ENCODE measurements at places on chromosomes 11 and 22.

GRCh38 chr11:30206249-30206996, 24.4 kb upstream of the FSHB start:
- no peaks in the 10 kb centered on the region for H3K4me1 ChIP-seq
- DNase-seq, result no peak
- H3K36me3 ChIP-seq, result no peaks in the 10 kb centered on the region
- H3K27me3 ChIP-seq, result peaks cover 1% of the 10 kb centered on the region

DNA sequence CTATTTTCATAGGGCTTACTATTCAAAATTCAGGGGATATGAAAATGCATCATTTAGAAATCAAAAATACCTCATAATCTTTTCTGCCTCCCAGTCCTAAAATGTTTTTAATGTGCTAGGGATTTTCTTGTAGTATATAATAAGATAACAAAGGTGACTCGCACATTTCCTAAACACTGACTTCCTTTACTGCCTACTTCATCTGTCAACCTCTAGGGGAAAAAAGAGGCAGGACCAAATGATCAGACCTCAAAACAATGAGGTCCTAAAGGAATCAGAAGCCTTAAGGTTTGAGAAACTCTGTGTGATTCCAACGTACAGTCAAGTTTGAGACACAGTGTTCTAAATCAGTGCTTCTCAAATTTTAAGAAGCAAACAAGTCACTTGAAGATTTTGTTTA, 56.1 kb upstream of the POU2AF2 start:
- no peaks in the 10 kb centered on the region for H3K36me3 ChIP-seq
- H3K27ac ChIP-seq, result no peak overlapping the region

DNA sequence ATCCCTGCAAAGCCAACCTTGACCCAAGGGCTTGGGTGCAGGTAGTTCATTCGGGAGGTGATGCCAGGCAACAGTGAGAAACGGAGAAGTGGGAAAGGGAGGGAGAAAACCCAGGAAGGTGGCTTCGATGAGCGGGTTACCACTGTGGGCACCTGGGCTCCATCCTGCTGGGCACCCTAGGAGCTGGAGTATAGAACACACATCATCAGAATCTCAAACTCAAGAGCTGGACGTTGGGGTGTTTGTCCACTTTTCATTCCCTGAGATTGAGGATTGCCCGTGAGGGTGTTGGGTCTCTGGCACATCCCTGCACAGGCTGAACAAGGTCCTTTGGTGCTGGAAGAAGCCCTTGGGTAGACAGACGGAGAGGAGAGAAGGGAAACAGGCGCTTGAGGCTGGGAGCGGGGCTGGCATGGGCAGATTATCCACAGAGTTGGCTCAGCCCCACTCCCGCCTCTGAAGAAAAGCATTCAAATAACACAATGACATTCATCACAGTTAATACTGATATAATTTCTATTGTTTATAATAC, 70.4 kb downstream of the LRRC32 start:
- H3K27ac ChIP-seq, result no peak overlapping the region
- peaks cover 30% of the 10 kb centered on the region for H3K4me1 ChIP-seq
- peaks cover under 1% of the 10 kb centered on the region for H3K36me3 ChIP-seq
- no peaks in the 10 kb centered on the region for H3K27me3 ChIP-seq

DNA sequence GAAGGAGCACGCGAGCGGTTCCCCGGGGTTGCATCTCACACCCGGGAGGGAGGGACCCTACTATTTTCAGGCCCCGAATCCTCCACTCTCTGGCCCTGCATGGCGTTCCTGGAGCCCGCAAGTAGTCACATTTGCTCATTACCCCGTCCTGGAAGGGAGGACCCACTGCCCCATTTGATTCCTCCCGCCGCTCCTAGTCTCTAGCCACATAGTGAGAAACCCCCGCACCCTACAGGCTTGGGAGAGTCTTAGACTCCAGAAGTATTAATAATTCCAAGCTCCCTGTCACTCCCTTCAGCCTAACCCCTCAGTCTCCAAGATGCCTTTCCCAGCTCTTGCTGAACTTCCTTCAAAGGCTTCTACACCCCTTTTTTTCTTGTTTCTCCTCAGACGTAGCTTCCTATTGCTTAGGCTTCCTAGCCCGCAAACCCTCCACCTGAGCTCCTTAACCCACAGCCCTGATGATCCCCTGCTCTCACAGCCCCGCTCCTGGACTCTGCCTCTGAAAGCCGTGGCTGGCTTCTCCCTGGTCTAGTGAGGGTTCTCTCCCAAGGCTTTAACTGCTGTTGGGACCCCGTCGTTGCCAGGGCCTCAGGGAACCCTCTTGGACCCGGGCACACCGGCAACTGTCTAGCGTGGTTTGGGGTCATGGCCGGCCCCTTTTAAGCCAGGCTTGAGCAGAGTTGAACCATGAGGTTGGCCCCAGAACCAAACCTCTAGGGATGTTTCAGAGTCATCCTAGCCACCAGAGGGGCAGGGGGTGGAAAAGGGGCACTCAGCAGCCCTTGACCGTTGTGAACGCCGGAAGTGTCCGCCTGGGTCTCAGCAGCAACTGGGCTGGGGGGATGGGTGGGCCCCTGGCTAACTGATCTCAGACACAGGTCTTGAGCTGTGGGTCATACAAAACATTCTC, 862 bp downstream of the GGA1 start:
- H3K4me3 ChIP-seq, result peak overlapping the region; percentile 89
- peaks cover 4% of the 10 kb centered on the region for H3K36me3 ChIP-seq
- peak; percentile 27 for DNase-seq
- H3K27me3 ChIP-seq, result no peaks in the 10 kb centered on the region

- peaks cover 18% of the 10 kb centered on the region for H3K36me3 ChIP-seq
- peak; percentile 16 for DNase-seq
- H3K4me3 ChIP-seq, result no peak overlapping the region
- H3K4me1 ChIP-seq, result peaks cover 36% of the 10 kb centered on the region
- H3K27me3 ChIP-seq, result peaks cover 27% of the 10 kb centered on the region
- no peak overlapping the region for H3K27ac ChIP-seq
These were observed 6.9 kb upstream of the NLRP6 start for GRCh38 chr11:271319-271715.

GRCh38 chr11:20493340-20493739, 105.8 kb downstream of the PRMT3 start:
- H3K4me1 ChIP-seq, result no peaks in the 10 kb centered on the region
- no peak overlapping the region for H3K27ac ChIP-seq
- peaks cover 19% of the 10 kb centered on the region for H3K36me3 ChIP-seq
- H3K4me3 ChIP-seq, result no peak overlapping the region
- H3K27me3 ChIP-seq, result no peaks in the 10 kb centered on the region

GRCh38 chr11:80086496-80087055, 645.7 kb upstream of the TENM4 start:
- no peaks in the 10 kb centered on the region for H3K4me1 ChIP-seq
- H3K27ac ChIP-seq, result no peak overlapping the region
- H3K4me3 ChIP-seq, result no peak overlapping the region
- DNase-seq, result no peak

- peaks cover 11% of the 10 kb centered on the region for H3K4me1 ChIP-seq
- H3K4me3 ChIP-seq, result peak within 1 kb of the TSS; percentile 30
- peak; percentile 92 for DNase-seq
- no peak within 1 kb of the TSS for H3K27ac ChIP-seq
- no peaks in the 10 kb centered on the region for H3K36me3 ChIP-seq
These were observed at the start of gene DUSP8 for GRCh38 chr11:1572197-1573076. Gene DUSP8 (minus strand): TSS chr11:1572271. CDS start chr11:1565826, 6,445 bp downstream.

DNA sequence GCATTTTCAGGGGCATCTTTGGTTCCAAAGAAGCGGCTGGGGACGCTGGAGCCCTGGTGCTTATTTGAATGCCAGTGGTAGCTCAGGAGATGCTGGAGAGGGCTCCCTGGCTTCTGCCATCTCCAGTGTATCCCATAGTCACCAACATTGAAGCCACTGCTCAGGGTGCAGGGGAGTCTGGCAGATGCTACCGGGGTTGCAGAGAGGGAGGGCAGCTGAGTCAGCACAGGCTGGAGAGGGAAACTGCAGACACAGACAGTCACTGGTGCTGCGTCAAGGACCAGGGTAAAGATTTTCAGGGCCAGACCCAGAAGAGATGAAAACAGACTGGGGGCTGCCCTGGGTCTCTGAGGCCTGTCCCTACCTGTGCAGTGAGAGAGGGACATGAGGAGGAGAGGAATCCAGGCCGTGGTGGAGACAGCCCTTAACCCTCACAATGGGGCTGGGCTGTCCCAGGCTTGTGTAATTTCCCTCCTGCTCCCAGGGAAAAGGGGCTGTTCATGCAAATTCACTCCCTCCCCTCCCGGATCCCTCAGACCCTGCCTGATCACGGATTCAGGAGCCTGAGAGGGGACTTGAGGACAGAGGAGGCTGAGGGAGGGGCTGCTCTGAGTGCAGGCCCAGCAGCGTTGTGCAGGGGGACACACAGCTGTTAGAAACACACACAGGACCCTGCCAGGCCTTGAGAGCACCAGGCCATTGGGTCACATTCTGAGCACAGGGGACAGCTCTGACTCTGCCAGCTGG, 126.9 kb upstream of the GRK3 start:
- no peak overlapping the region for H3K4me3 ChIP-seq
- no peak for DNase-seq
- no peak overlapping the region for H3K27ac ChIP-seq
- H3K4me1 ChIP-seq, result peaks cover 5% of the 10 kb centered on the region
- no peaks in the 10 kb centered on the region for H3K36me3 ChIP-seq

DNA sequence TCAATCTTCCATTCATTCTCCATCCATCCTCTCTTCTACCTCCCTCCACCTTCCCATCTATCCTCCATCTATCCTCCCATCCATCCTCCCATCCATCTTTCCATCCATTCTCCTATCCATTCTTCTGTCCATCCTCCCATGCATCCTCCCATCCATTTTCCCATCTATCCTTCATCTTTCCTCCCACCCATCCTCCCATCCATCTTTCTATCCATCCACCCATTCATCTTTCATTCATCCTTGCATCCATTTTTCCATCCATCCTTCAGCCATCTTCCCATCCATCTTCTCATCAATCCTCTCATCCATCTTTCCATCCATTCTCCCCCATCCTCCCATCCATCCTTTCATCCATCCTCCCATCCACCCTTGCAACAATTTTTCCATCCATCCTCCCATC, 27.5 kb downstream of the IGLL1 start:
- no peaks in the 10 kb centered on the region for H3K36me3 ChIP-seq
- H3K4me1 ChIP-seq, result no peaks in the 10 kb centered on the region
- H3K4me3 ChIP-seq, result no peak overlapping the region
- DNase-seq, result no peak
- peaks cover 2% of the 10 kb centered on the region for H3K27me3 ChIP-seq

GRCh38 chr11:1293619-1294015, 15.8 kb downstream of the TOLLIP start:
- no peak overlapping the region for H3K4me3 ChIP-seq
- H3K27me3 ChIP-seq, result no peaks in the 10 kb centered on the region
- no peak for DNase-seq
- H3K27ac ChIP-seq, result no peak overlapping the region
- peaks cover 16% of the 10 kb centered on the region for H3K36me3 ChIP-seq
- no peaks in the 10 kb centered on the region for H3K4me1 ChIP-seq
